ENCODE measurements at places on chromosomes 4 and X. TPM values are rescaled to one million over a fixed set of nuclear protein-coding genes. Genes with fewer than 3 reads are reported as not detected.
A peak's percentile ranks its signal among the peaks of the same experiment; 100 is the strongest.

GRCh38 chr4:11404431-11404830 lies 24.3 kb downstream of the HS3ST1 start:
- no peak for DNase-seq

GRCh38 chr4:154314248-154314647 lies 177.4 kb downstream of the DCHS2 start:
- peak; percentile 20 for DNase-seq

DNA sequence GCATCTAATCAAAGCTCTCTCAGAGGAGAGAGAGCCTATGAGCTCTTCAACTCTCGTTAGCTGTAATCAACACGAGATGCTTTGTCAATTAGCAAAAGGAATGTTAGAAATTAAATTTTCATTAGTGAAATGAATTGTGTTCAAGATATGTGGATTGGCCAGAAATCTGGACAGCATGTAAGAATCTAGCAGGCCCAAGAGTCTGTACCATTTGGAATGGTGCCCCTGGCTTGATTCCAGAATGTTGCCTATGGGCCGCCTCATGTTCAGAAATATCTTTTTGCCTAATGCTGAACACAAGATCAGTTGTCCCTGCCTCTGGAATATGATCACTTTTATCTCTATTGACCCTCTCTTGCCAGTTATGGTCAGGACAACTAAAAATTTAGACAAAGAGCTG lies 88.2 kb downstream of the RBM46 start:
- DNase-seq: no peak

The CCDC160 gene
- total RNA-seq: 0.27 TPM

DNA sequence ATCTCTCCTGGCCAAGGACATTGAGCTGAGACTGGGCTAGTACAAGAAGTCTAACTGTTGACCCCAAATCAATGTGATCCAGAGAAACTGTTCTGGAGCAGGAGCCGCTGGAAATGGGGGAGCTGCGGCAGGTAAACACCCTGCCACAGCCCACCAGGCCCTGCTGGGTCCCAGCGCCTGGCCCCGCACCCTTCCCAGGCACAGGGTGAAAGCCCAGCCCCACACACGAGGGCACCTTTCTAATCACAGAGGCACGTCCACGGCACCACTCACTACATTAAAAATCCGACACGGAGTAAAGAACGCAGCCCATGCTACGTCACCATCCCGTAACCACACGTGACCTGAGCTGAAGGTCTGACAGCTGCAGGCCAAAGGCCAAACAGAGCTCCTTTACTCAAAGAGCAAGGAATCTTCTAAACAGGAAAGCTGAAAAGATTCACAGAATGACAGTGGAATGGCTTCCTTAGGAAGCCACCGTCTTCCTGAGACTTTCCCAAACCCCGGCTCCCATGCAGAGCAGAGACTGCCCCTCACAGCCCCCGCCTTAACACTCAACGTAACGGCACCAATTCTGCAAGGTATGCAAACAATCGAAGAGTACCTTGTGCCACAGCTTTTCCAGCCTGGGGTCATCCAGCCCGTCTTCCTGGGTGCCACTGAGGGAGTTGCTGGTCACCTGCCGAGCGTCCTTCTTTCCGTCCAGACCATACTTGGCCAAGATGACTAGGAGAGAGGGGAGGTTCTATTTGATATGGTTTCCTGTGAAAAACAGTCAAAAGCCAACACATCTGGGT lies 12.6 kb downstream of the LRPAP1 start:
- DNase-seq: no peak

- peak; percentile 56 for DNase-seq
Measured at GRCh38 chrX:154046031-154046781, 26.5 kb upstream of the IRAK1 start.

The TLR1 gene
- 4.2 TPM for total RNA-seq

- DNase-seq: no peak
Measured at GRCh38 chr4:104826171-104826570, 320.5 kb upstream of the TET2 start.

The PCDH19 gene
- total RNA-seq: 0.64 TPM

GRCh38 chrX:80489166-80489565 lies 68.9 kb downstream of the TENT5D start:
- no peak for DNase-seq

The ZCCHC12 gene
- total RNA-seq: not detected

The KLF3 gene
- 8.0 TPM for total RNA-seq

The EVC2 gene
- total RNA-seq: 2.3 TPM

GRCh38 chrX:13742397-13743176 lies 8.0 kb downstream of the OFD1 start:
- DNase-seq: peak; percentile 29

The IL2RG gene
- not detected for total RNA-seq

GRCh38 chr4:94171616-94172015 lies 36.0 kb upstream of the SMARCAD1 start:
- no peak for DNase-seq

- DNase-seq: no peak
Measured at GRCh38 chr4:164197556-164197955, 556.4 kb upstream of the SMIM31 start.
